CD4-positive, alpha-beta T cell treated with Interleukin-6 for 4 hours (primary cell): ENCODE measurements at places on chromosomes 2 and 18.

DNA sequence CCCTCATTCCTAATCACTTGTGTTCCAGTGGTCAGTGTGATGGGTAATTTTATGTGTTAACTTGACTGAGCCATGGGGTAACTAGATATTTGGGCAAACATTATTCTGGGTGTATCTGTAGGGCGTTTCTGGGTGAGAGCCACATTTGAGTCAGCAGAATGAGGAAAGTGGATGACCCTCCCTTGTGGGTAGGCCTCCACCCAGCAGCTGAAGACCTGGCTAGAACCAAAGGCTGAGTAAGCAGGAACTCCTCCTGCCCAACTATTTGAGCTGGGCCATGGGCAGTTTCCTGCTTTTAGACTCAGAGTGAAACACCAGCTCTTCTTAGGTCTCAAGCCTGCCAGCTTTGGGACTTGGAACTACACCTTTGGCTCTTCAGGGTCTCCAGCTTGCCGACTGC is 141.8 kb downstream of the ACKR3 start:
- no peak for DNase-seq

GRCh38 chr2:231347081-231347480 is 48.4 kb upstream of the B3GNT7 start:
- DNase-seq, result no peak

DNA sequence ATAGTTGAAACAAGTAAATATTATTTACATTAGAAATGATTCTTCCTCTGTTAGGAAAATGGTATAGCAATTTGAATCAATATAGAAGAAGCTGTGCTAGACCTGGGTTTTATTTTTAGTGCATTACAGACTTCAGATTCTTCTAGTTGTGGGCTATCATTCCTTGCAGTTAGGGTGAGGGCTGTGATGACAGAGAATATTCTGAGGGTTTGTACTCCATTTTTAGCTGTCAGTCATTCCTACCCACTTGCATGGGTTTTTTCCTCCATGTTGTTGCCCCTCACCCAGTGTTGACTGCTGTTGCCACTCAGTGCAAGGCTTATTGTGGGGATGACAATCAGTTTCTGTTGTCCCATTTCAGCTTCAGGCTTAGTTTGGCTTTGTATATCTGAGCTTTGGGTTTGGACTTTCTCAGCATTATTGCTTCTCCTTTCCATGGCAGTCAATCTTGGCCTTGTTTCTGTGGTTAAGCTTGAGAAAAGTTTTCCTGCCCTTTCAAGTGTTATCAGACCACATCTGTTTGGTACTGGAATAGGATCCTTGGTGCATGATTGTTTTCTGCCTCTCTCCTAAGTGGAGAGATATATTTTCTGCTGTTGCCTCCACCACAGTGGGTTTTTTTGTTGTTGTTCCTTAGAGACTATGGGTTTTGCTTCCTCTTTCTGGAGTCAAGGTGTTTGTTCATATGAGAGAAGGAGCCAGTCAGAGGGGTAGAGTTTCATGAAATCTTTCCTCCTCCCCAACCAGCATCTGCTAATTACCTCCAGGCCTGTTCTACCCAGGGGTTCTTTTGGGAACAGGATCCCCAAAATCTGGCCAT is 312.7 kb upstream of the CWC22 start:
- DNase-seq, result no peak

DNA sequence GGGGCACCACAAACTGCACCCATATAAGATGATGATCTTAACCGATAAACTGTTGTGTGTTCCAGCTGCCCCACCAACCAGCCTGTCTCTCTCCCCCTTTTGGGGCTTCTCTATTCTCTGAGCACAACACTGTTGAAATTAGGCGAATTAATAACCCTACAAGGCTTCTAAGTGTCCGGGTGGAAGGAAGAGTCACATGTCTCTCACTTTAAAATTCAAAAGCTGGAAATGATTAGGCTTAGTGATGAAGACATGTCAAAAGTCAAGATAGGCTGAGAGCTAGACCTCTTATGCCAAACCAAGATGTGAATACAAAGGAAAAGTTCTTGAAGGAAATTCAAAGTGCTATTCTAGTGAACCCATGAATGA is 782.1 kb downstream of the MBD2 start:
- no peak for DNase-seq

DNA sequence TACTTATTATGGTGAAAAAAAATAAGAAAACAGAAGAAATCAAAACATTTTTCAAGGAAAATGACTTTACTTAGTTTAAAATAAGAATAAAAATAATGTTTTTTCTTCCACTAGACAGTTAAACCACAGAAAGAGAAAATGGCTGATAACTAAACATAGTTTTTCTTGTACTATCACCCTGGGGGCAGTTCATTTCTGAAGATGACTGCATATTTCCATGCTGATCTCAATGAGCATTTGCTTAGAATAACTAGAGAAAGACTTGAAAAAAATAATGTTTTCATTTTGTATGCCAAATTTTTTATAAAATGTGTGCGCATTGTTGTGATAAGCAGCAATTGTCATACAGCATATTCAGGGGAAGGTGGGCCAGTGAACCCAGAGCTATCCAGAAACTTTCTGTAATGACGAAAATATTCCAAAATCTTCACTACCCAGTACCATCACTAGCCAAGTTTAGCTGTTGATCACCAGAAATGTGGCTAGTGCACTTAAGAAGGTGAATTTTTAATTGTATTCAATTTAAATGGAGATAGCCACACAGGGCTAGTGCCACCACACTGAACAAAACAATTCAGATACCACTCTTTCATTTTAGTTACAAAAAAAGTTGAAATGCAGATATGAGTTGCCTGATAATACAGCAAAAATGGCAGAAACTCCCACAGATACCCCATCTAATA is 513.4 kb upstream of the NETO1 start:
- DNase-seq, result no peak

DNA sequence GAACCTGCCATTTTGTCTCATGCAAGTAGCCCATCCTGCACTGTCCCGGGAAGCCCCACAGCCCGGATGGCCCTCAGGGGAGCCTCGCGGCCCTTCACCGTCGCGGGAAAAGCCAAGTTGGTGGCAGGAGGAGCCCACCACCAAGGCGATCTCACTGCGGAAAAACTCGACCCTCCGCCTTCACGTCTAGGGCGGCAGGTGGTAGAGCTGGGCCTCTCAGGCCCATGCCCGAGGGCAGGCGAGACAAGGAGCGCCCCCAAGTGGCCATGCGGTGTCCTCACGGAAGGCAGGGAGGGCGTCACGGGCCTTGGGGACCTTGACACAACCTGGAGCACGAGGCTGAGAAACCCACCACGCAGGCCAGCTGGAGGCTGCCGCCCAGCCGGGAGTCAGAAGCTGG is 34.8 kb upstream of the SKA1 start:
- DNase-seq, result no peak

- DNase-seq, result no peak
These were observed 92.3 kb downstream of the CLIP4 start for GRCh38 chr2:29207352-29208148.

DNA sequence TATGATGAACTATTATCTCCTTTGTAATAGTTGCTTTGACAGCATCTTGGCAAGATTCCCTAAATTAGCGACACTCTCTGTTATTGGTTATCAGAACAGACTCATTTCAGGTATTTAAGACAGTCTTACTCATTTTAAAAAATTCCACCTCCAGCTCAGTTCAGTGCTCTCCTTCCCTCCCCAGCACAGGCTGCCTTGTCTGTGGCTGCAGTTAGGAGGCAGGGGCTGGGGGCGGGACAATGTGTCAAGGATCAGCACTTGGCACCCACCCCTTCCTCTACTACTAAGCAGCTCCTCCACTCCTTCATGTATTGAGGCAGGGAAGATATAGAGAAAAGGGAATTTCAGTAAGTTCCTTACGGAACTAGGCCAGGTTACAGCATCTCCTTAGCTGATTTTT is 85.0 kb downstream of the VSNL1 start:
- DNase-seq, result no peak
